ENCODE measurements at places on chromosomes 2 and 18. TPM values are rescaled to one million over a fixed set of nuclear protein-coding genes. Genes with fewer than 3 reads are reported as not detected.

The ZAP70 gene
- total RNA-seq, result 0.51 TPM

The PPP1R1C gene
- total RNA-seq, result 1.5 TPM

The ASPRV1 gene
- 0.40 TPM for total RNA-seq

The LDLRAD4 gene
- total RNA-seq, result 10.4 TPM

The NMS gene
- total RNA-seq, result not detected

The HOXD4 gene
- total RNA-seq, result 0.31 TPM

The ERFE gene
- not detected for total RNA-seq

The CPLX4 gene
- not detected for total RNA-seq

The SLC39A6 gene
- total RNA-seq, result 41.7 TPM

The FOXD4L1 gene
- 0.14 TPM for total RNA-seq

The IL1F10 gene
- total RNA-seq, result not detected

The CD207 gene
- total RNA-seq, result 0.27 TPM

Data from HepG2 (cell line).